PC-3 (cell line): ENCODE measurements at places on chromosomes 5 and 9. TPM values are rescaled to one million over a fixed set of nuclear protein-coding genes. Genes with fewer than 3 reads are reported as not detected.

DNA sequence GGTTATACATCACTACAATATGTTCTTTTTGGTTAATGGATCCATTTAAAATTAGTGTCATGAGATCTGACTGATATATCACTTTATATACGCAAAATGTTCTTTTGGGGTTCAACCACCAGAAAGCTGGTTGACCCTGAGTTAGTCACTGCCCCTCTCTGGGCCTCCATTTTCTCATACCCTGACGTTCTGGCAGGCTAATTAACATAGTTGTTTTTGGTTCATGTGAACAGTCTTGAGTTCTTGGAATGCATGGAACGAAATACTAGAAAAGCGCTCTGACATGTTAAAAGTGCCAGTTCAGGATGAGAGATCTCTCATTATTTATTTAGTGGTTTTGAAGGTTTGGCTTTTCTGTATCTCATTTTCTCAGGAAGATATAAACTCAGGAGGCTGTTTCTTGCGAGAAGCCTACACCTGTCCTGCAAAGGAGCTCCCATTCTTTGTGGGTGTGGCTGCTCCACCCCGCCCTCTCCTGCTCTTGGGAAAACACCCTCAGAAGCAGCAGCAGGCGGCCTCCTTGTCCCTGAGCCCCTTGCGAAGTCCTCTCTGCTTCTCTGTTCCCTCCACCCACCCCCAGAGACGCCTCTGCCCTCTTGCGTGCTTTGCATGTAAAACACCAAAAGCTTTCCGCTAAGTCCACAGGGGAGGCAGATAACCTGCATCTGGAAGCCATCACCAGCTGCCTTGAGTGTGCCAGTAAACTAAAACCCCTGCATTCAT, 302.4 kb upstream of the PANK3 start:
- no peak for DNase-seq

BARX1 gene
- total RNA-seq = not detected in 2 replicates

SPINK7 gene
- total RNA-seq = 0.15 TPM in 1 of 2 replicates, not detected in the other

LMX1B gene
- total RNA-seq = 0.55 and 1.2 TPM in 2 replicates
